ENCODE measurements at places on chromosomes 16 and 17.
A peak's percentile ranks its signal among the peaks of the same experiment; 100 is the strongest.

DNA sequence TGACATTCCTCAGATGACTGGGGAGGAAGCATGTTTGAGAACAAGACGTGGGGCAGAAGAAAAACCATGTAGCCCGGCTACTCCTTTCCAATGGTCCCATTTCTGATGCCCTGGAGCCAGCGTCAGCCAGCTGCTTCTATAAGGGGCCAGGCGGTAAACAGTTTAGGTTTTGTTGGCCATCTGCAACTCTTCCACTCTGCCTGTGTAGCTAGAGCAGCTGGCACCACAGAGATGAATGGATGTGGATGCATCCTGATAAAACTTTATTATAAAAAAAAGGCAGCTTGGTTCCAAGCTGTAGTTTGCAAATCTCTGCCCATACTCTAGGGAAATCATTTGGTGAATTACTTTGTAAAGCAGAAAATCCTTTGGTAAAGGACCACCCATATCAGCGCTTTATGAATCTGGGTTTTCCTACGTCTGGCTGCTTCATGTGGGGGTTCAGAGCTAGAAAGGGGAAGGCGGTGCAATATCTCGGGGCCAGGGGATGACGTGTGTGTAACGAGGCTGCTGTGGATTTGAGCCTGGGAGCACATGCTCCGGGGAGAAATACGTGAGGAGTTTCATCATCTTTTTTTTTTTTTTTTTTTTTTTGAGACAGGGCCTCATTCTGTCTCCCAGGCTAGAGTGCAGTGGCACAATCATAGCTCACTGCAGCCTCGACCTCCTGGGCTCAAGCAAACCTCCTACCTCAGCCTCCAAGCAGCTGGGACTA is 3.4 kb upstream of the SRL start:
- no peaks in the 10 kb centered on the region for H3K27me3 ChIP-seq
- DNase-seq, result no peak
- no peaks in the 10 kb centered on the region for H3K4me1 ChIP-seq
- H3K4me3 ChIP-seq, result no peak overlapping the region

GRCh38 chr17:22303096-22303495 is 610.8 kb downstream of the KCNJ18 start:
- H3K4me3 ChIP-seq, result no peak overlapping the region
- H3K36me3 ChIP-seq, result no peaks in the 10 kb centered on the region
- no peak for DNase-seq

DNA sequence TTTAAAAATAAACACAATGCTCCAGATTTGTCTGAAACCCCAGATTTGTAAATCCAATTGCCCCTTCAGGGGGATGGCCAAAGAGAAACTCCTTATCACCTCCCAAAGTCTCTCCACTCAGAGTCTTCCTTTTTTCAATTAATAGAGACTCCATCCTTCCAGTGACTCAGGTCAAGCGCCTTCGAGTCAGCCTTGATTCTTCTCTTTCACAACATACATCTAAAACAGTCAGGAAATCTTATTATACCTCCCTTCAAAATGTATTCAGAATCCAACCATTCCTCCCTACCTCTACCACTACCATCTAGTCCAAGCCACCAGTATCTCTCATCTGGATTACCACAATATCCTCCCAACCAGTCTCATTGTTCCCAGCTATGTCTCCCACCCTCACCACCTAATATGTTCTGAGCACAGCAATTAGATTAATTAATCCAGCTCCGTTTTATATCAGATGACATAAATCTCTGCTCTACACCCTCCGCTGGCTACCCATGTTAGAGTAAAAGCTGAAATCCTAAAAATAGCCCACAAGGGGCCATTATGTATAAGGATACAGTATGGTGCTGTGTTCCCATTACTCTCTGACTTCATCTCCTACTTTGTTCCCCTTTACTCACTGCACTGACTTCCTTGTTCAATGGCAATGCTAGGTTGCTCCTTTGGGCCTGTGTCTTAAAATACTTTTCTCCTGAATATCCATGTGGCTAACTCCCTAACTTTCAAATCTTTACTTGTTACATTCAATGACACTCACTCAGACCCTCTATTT is 11.8 kb downstream of the SIAH1 start:
- H3K27ac ChIP-seq, result no peak overlapping the region
- no peaks in the 10 kb centered on the region for H3K27me3 ChIP-seq
- no peak overlapping the region for H3K4me3 ChIP-seq
- no peaks in the 10 kb centered on the region for H3K36me3 ChIP-seq

DNA sequence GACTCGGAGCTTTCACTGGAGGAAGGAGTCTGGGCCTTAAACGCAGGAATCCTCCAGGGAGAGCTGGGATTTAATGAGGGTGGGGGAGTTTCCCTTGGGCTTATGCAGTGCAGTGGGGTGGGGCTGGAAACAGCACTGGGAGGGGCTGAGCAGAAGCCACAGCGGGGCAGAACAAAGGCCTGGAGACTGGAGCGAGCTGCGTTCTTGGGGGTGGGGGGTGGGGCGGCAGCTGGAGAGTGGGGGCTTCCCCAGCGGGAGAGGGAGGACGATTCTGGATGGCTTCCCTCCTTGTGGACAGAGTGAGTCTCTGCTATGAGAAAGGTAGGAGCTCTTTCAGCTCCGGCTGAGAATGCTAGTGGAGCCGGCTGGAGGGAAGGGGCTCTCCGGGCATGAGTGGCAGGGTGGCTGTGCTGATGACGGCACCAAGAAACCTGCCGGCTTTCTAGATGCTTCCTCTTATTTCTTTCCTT is 406.0 kb downstream of the SEC14L1 start:
- no peaks in the 10 kb centered on the region for H3K36me3 ChIP-seq
- no peak for DNase-seq
- H3K27me3 ChIP-seq, result no peaks in the 10 kb centered on the region
- H3K27ac ChIP-seq, result no peak overlapping the region

DNA sequence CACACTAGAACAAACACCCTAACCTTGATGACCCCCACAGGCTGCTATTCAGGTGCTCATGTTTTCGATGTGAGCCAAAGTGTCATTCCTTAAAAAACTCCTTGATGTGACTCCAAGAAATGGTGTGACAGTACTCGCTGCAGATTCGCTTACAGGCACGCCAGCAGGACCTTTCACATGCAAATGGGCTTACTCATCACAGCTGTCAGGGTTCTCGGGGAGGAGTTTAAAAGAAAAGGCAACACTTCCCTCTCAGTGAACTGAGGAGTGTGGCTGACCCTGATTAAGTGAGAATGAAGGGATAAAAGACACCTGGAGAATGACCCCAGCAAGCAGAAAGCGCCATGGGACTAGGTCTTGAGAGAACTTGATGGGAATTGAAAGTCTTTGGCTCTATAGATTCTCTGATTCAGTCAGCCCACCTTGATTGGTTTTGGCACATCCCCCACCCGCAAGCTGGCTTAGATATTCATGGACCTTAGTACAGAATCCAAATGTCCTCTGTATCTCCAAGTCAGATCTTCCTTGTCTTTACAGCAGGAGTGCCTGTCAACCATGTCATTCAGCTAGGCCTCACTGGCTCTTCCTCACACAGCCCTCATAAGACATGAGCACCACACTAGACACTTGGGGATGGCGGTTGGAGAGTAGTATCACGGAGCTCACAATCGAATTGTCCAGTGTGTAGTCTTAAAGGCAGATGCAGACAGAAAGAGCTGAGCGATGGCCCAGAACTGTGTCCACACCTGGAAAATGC is 82.6 kb downstream of the HIC1 start:
- H3K4me1 ChIP-seq, result peaks cover 6% of the 10 kb centered on the region
- no peaks in the 10 kb centered on the region for H3K27me3 ChIP-seq
- H3K36me3 ChIP-seq, result no peaks in the 10 kb centered on the region
- no peak overlapping the region for H3K4me3 ChIP-seq
- H3K27ac ChIP-seq, result no peak overlapping the region
- DNase-seq, result no peak

DNA sequence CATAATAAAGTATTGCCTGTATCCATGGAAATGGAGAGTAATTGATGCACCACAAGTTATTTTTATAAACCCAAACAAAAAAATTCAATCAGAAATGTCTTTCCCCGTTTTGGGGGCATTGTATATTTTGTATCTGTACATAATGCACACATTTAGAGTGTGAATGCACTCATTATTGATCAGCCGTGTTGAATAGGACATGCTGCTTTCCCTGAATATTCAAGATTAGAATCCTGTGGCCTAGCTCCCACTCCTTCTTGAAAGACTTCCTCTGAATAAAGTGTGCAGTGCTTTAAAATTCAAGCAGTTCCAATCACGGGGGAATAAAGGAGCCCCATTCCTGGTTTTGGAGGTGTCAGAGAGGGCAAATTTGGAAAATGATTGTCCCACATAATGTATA is 103.8 kb upstream of the TOX3 start:
- H3K36me3 ChIP-seq, result no peaks in the 10 kb centered on the region
- no peak overlapping the region for H3K27ac ChIP-seq
- no peak for DNase-seq
- no peaks in the 10 kb centered on the region for H3K4me1 ChIP-seq
- H3K27me3 ChIP-seq, result no peaks in the 10 kb centered on the region
- no peak overlapping the region for H3K4me3 ChIP-seq

GRCh38 chr16:86569701-86570447 is 3.2 kb downstream of the FOXC2 start:
- H3K27me3 ChIP-seq, result peaks cover 26% of the 10 kb centered on the region
- no peak overlapping the region for H3K27ac ChIP-seq
- DNase-seq, result no peak

GRCh38 chr17:6913608-6914443 is 82.0 kb upstream of the ALOX12 start:
- peak; percentile 72 for DNase-seq
- no peaks in the 10 kb centered on the region for H3K36me3 ChIP-seq
- peak overlapping the region; percentile 15 for H3K4me3 ChIP-seq
- no peaks in the 10 kb centered on the region for H3K27me3 ChIP-seq

DNA sequence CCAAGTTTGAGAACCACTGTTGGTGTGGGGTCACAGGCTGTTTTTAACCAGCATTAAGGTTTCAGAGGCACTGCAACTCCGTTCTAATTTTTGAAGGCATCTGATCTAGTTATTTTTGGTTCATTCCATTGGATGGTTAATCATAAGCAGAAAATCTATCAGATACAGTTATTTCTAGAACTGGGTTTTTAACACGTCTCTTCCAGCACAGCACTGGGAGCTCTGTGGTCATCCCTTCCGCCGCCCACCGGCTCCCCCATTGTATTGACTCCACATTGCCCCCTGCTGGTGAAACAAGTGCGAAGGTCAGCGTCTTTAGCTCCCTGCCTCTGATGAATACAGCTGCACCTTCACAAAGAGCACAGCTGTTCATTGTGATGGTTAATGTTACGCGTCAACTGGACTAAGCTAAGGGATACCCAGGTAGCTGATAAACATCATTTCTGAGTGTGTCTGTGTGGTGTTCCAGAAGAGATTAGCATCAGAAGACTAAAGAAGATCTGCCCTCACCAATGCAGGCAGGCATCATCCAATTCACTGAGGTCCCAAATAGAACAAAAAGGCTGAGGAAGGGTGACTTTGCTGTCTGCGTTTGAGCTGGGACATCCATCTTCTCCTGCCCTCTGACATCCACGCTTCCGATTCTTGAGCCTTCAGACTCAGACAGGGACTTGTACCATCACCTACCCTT is 8.5 kb downstream of the CCL18 start:
- H3K4me1 ChIP-seq, result no peaks in the 10 kb centered on the region
- no peaks in the 10 kb centered on the region for H3K27me3 ChIP-seq
- H3K4me3 ChIP-seq, result no peak overlapping the region

DNA sequence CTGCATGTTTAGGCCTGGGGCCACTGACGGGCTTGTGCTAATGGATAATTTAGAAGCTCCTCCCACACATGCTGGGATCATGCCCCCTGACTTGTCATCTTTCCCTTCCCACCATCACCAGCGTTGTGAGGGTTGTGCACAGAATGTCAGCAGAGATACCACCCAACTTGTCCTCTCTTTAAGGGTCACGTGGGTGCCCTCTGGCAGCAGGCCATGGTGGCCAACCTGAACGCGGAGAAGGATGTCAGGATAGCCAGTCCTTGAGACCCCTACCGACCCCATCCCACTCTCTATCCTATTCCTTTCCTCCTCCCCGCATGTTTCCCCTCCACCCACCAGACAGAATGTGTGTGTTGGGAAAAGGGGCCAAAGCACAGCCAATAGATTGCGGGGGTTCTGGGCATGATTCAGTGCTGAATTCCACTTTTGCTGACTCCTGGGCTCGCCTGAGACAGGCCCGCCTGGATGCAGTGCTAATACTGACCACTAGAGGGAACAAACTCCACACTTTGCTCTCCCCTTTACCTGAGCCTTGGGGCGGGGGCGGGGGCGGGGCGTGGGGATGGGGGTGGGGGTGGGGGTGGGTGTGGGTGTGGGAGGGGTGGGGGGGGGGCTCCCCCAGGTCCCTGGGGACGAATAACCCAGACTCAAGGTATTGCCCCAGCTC is at the start of gene GH2:
Gene GH2 (minus strand): TSS at position 10 of the 667 bp plus-strand sequence. CDS start 143 bp downstream, outside the sequence.
- H3K27me3 ChIP-seq, result no peaks in the 10 kb centered on the region
- H3K36me3 ChIP-seq, result no peaks in the 10 kb centered on the region
- no peak within 1 kb of the TSS for H3K27ac ChIP-seq
- no peak within 1 kb of the TSS for H3K4me3 ChIP-seq

DNA sequence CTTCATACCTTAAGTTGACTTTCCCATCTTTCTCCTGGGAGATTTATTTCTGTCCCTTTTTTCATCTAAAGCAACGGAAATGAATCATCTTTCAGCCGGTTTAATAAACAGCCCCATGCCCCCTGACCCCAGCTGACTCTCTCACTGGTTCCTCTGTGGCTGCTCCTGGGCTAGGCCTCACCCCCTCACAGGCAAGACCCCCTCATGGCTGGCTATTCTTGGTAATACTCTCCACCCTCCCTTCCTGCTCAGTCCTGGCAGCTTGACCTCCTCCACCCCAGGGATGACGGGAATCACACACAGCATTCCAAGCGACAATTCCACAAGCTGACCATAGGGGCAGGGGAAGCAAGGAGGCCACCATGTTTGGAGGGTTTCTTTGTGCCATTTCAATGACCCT is 1.5 kb upstream of the ADAP2 start:
- peaks cover 9% of the 10 kb centered on the region for H3K4me1 ChIP-seq
- no peak for DNase-seq

DNA sequence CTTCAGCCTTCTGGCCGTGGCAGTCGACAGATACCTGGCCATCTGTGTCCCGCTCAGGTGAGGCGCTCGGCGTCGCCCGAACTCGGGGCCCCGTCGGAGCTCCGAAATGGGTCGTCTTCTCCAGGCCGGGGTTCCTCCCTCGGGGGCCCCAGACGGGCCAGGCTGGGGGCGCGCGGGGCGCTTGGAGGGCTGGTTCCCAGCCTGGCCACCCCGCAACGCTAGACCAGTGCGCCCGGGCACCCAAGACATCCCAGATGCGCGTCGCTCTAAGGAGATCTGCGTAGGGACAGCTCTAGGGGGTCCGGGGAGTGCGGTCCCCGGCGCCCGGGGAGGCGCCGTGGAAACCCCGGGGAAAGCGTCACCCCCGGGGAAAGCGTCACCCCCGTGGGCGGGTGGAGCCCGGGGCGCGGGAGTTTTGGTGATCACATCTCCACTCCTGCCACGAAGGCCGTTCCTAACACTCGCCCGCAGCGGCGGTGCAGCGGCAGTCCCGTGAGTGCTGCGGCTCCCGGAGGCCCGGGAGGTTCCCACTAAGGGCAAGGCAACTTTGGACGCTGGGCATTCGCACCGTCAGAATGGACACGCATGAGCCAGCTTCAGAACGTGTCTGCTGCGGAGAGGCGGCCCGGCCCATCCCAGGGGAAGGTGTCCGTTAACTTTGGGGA is 729 bp downstream of the ADORA2B start:
- DNase-seq, result no peak
- peak overlapping the region; percentile 49 for H3K4me3 ChIP-seq
- no peaks in the 10 kb centered on the region for H3K27me3 ChIP-seq

GRCh38 chr17:27390540-27390939 is 65.7 kb upstream of the KSR1 start:
- no peaks in the 10 kb centered on the region for H3K27me3 ChIP-seq
- no peak overlapping the region for H3K4me3 ChIP-seq
- DNase-seq, result no peak
- no peak overlapping the region for H3K27ac ChIP-seq
- no peaks in the 10 kb centered on the region for H3K4me1 ChIP-seq
- no peaks in the 10 kb centered on the region for H3K36me3 ChIP-seq

Measured in liver (tissue), 10 donors.